ENCODE measurements at places on chromosomes 11 and 22. TPM values are rescaled to one million over a fixed set of nuclear protein-coding genes. Genes with fewer than 3 reads are reported as not detected.

The NRXN2 gene
- total RNA-seq = 0.71 TPM

The PHOX2A gene
- not detected for total RNA-seq

The ROBO3 gene
- 3.9 TPM for total RNA-seq

The RBMXL2 gene
- not detected for total RNA-seq

The ZDHHC5 gene
- total RNA-seq = 45.8 TPM

The SLC5A12 gene
- not detected for total RNA-seq

The OR5P2 gene
- total RNA-seq = not detected

The TEX54 gene
- total RNA-seq = not detected

The KRTAP5-1 gene
- total RNA-seq = not detected

The ASCL2 gene
- total RNA-seq = not detected

DNA sequence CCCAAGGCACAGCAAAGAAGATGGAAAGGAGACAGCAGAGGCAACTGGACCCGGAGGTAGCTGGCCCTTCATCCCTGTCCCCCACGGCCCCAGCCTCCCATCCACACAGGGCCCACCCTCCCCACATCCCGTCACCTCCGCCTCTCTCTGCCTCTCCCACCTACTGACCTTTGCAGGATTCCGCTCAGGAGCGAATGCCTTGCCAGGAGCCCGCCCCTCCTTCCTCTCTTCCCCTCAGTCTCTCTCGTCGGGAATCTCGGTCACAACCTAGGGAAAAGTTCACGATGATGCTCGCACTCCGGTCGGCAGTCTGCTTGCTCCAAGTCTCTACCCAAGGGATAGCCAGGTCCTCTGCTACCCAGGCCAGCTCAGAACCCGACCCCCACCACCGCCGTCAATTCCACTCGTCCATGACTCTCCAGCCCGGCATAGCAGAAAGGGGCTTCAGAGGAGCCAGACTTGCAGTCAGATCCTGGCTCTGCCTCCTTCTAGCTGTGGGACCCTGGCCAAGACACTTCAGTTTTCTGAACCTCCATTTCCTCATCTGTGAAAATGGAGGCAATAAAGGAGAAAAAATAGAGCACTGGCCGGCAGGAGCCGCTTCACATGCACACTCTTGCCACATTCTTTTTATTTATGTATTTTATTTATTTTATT, 10.2 kb downstream of the AHNAK start:
- no peak for DNase-seq

GRCh38 chr22:29596408-29596807, 7.0 kb upstream of the NF2 start:
- DNase-seq = no peak

- DNase-seq = peak; percentile 99
Measured at GRCh38 chr11:67353317-67354074, at the start of gene POLD4. Gene POLD4, minus strand, starts transcription at chr11:67353546. Its CDS starts 147 bp downstream, at chr11:67353399.

DNA sequence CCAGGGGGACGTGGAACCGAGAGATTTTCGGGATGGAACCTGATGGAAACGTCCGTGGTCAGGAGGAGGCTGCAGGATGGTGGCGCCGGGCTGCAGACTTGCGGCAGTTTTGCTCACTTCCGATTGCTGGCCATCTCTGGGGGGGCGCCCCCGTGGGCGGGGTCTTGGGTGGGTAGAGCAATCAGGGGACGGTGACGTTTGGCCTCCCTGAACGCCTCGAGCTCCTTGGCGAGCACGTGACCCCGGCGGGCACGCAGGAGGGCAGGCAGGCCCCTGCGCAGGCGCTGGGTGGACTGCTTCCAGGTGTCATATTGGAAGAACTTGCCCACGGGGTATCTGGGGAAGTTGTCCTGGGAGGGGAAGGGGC, 6.3 kb downstream of the IGF2 start:
- DNase-seq = no peak

- DNase-seq = no peak
Measured at GRCh38 chr11:45288339-45288738, 2.2 kb upstream of the SYT13 start.

- no peak for DNase-seq
Measured at GRCh38 chr22:36761553-36762240, 14.2 kb downstream of the IFT27 start.

GRCh38 chr11:18322818-18323570, 627 bp downstream of the GTF2H1 start:
- DNase-seq = no peak

- no peak for DNase-seq
Measured at GRCh38 chr11:134978388-134979088, 566.5 kb upstream of the B3GAT1 start.

GRCh38 chr11:122883646-122883979, 1.1 kb downstream of the JHY start:
- DNase-seq = no peak

DNA sequence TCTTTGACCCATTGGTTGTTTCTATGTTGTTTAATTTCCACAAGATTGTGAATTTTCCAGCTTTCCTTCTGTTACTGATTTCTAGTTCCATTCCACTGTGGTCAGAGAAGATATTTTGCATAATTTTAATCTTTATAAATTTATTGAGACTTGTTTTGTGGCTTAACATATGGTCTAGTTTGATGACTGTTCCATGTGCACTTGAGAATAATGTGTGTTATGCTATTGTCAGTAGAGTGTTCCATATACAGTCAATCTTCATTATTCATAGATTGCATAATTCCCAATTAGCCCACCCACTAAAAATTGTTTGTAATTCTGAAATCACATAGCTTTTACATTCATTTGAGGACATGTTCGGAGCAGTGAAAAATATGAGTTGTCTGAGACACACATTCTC, 346.1 kb upstream of the DDI1 start:
- DNase-seq = no peak

DNA sequence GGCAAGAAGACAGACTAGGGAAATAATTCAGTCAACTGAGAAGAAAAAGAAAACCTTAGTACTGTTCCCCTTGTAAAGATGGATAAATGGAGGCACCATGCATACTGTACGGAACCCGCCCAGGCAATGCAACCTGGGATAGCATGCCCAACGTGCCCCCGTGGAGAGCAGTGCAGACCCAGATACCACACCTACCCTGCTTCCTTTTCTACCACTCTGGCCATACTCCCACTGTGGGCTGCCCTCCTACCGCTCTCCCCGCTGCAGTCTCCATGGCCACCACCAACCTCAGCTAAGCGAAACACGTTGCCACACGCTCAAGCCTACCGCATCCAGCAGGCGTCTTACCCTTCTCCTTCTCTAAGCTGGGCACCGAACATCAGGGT, 117.4 kb upstream of the SERPIND1 start:
- no peak for DNase-seq

DNA sequence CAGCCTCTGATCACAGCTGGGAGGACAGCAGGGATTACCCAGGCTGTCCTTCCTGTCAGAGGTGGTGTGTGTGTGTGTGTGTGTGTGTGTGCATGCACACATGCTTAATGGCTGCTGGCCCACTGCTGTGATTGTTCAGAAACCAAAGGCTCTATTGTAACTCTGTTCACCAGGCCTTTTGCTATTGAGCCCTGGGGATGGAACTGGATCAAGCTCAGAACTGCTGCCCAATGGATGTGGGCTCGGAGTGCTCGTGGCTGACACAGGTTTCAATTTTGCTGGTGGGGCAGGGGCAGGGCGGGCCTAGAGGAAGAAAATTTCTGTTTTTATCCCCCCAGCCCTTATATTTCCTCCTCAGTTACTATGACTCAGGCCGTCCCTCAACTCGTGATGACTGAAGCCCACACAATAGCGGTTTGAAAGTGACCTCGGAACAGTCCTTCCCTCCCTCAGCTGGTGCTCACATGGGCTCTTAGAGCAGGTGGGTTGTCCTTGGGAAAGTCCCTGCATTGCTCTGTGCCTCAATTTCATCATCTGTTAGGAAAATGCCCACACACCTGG, 359.3 kb downstream of the TENM4 start:
- DNase-seq = no peak

DNA sequence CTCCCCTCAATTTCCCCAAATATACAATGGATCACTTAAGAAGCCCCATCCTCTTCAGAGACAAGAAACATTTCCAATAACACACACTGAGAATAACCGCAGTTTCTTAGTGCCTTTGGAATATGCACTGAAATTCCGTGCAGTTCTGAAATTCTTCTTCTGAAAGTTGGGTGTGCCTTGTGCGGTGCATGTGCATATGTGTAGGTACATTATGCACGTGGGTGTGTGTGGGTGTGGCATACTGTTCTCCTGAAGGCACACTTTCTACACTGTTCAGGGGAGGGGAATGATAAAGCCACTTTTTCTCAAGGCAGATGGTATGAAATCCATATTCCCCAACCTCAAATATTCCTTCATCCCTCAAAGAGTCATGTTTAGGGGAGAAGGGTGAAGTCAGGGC, 1.7 kb downstream of the EXPH5 start:
- no peak for DNase-seq

- DNase-seq = peak; percentile 86
Measured at GRCh38 chr11:62553080-62553838, 6.7 kb upstream of the AHNAK start.

GRCh38 chr11:37089439-37089838, 491.4 kb upstream of the RAG2 start:
- DNase-seq = no peak

DNA sequence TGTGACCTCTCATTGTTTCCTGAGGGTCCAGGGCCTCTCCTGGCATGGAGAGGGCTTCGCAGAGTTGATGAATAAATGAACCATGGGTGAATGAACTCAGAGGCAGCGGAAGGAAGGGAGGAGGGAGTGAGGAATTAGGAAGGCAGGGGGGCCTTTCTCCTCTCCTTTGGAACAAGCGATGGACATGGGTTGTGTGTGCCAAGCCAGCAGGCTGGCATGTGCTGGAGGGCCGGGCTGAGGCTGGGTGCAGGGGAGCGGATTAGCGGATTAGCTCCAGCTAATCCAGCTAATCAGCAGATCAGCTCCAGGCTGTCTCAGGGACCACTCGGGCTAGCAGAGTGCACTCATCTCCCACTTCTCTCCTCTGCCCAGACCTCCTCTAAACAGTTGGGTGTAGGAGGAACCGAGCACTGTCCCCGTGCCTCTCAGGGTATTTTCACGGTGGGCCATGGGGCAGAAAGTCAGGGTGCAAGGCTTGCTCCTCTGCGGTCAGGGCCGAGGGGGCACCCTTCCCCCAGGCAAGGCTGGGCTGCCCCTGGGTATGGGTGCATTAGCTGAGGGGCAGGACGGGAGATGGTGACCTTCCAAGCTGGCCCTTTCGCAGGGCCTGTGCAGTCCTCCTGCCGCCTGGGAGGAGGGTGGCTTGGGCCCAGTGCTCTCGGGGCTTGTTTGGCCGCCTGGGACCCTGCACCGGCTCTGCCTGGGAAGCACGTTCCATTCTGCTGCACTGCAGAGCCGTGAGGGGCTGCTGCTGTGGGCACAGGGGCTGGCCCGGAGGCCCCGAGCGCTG, 120.3 kb upstream of the B3GAT1 start:
- no peak for DNase-seq

- DNase-seq = no peak
Measured at GRCh38 chr22:41808400-41808799, 7.9 kb downstream of the CCDC134 start.

- DNase-seq = no peak
Measured at GRCh38 chr11:123683428-123684170, 29.2 kb upstream of the SCN3B start.

DNA sequence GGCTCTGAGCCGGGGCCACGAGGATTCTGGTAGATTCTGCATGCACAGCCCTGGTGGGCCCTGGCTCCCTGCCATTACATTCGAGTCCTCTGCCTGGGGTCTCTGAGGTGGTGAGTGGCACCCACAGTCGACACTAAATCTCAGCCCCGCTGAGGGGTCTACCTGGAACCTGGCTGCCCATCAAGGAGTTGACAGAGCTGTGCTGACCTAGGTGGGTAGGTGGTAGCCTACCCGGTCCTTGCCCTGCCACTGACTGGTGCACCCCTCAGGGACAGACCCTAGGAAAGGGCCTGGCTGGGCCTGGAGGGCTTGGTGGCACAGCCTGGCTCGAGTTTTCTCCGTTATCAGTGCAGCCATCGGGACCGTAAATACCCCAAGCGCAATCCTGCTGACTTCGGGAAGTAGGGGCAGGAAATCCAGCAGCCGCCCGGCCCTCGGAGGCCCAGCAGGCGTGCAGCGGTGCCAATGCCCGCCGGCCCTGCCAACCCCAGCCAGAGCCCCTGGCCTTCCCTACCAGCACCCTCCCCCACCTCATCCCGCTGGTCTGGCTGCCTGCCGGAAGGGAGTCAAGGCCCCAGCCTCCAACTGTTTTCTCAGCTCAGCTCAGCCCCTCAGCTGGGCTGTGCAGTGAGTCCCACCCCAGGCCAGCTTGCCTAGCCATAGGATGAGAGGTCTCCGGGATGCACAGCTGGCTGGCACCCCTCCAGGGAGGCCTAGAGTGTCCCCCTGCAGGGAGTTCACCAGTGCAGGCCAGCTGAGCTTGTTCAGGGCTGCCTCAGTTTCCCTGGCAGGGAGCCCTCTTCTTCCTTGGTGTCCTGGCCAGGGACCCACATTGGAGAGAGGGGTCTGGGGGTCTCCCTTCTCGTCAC, 80.4 kb upstream of the KCNQ1OT1 start:
- DNase-seq = peak; percentile 21
